ENCODE measurements at places on chromosomes 12 and 14.

GRCh38 chr14:100622224-100622623 lies 35.0 kb upstream of the BEGAIN start:
- DNase-seq = no peak

- DNase-seq = no peak
Measured at GRCh38 chr14:78612666-78613065, 442.5 kb downstream of the NRXN3 start.

DNA sequence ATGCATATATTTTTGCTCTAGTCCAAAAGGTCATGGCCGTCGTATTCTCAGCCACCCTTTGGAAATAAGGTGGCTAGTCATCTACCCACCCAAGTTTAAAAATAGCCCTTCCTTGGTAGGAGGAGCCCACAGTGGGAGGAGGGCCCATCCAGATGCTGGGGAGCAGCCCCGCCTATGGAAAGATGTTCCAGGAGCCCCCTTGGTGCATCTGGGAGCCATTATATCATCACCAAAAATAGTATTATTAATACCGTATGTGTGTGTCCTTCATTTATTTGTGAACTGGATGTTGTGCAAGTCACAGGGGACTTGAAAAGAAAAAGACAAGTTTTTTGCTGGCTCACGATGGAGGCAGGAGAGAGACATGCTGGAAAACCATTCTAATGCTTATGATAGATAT lies 34.0 kb downstream of the EMP1 start:
- DNase-seq = no peak

DNA sequence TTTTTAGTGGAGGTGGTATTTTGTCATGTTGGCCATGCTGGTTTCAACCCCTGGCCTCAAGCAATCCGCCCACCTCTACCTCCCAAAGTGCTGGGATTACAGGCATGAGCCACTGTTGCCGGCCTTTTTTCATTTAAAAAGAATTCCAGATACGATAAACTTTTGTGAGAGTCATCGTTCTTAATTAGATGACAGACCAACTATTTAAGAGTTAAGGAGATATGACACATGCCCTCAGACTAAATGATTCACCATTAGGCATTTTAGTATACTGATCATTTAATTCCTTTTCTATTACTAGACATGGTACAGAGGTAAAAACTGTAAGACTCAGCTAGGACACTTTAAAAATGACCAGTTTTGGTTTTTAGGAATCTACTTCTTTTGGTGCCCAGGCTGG lies 2.4 kb downstream of the ANKRD13A start:
- no peak for DNase-seq

DNA sequence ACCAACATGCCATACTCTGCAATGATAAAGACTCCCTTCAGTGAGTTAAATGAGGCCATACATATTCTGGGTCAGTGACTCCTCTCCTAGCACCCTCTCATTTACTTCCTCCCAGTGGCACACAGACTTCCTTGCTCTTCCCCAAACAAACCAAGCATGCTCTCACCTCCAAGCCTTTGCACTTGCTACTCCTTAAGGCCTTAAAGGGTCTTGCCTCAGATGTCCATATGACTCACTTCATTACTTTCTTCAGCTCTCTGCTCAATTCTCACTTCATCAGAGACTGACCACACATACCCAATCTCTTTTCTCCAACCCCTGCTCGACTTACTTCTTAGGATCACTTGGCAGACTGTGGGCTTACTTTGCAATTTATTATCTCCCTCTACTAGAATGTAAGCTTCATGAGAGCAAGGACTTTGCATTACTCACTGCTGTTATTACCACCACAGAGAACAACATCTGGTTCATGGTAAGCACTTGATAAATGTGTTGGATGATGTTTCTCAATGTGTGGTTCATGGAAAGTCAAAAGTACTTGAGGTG lies 22.8 kb downstream of the DDX24 start:
- no peak for DNase-seq

- no peak for DNase-seq
Measured at GRCh38 chr14:78683981-78684380, 513.8 kb downstream of the NRXN3 start.

- no peak for DNase-seq
Measured at GRCh38 chr12:1908758-1909157, 9.7 kb downstream of the CACNA2D4 start.
